Frontal cortex (tissue), 4 donors: ENCODE measurements at places on chromosomes 5 and 9.

GRCh38 chr5:179176571-179177230 is 116.5 kb downstream of the ZNF354C start:
- no peak for DNase-seq

- no peak for DNase-seq
These were observed 159.1 kb upstream of the ACOT12 start for GRCh38 chr5:81552852-81553566.

GRCh38 chr5:148909040-148909439 is 82.6 kb downstream of the ADRB2 start:
- DNase-seq, result no peak

- DNase-seq, result no peak
These were observed 137.2 kb downstream of the PRKACG start for GRCh38 chr9:68876681-68877080.

DNA sequence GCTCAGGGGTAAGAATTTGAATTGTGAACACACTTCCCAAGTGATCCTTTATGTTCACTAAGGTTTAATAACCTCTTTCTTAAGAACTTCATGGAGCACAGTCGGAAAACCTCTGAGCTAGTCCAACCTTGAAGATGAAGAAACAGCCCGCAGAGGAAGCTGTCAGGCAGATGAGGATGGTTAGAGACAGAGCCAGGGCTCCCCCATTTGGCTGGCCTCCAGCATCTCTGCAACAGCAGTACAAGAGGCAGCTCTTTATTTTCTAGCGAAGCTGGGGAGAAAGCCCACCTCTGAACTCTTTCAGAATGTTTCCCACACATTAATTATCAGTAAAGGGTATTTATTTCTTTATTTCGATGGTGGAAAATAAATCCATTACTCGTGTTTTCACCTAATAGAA is 350.8 kb downstream of the DMRT2 start:
- no peak for DNase-seq

DNA sequence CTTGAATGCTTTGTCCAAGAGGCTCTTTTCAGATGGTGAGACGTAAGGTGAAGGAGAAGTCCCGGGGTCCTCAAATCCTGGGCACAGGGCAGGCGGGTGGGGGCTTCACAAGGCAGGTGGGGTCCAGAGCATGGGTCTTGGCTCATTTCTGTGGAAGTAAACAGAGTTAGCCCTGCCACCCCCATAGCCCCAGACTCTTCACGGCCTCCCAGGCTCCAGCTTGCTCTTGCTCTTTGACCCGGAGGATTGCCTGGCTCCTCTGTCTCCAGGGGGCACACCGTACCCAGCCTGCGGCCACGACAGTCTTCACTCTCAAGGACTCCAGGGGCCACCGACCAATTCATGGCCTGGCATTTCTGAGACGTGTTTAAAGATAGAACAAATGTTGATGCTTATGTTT is 28.8 kb upstream of the POMT1 start:
- no peak for DNase-seq

DNA sequence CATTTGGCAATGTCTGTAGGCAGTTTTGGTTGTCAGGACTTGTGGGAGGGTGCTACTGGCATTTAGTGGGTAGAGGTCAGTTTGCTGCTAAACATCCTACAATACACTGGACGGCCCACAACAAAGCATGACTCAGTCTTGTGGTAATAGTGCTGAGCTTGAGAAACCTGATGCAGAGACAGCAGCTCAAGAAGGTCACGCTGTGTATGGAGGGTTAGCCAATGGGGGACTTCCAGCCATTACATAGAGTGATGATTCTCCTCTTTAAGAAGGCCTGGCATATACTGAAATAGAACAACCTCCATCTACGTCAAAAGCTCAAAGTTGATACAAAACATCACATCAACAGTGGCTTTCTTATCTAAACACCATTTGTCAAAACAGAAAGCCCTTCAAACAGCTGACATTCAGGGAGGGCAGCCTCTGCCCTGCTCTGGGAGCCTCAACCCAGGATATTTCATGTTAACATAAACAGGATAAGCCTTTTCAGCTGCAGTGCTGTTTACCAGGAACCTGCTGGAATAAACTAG is 143.0 kb downstream of the GPBP1 start:
- DNase-seq, result no peak

DNA sequence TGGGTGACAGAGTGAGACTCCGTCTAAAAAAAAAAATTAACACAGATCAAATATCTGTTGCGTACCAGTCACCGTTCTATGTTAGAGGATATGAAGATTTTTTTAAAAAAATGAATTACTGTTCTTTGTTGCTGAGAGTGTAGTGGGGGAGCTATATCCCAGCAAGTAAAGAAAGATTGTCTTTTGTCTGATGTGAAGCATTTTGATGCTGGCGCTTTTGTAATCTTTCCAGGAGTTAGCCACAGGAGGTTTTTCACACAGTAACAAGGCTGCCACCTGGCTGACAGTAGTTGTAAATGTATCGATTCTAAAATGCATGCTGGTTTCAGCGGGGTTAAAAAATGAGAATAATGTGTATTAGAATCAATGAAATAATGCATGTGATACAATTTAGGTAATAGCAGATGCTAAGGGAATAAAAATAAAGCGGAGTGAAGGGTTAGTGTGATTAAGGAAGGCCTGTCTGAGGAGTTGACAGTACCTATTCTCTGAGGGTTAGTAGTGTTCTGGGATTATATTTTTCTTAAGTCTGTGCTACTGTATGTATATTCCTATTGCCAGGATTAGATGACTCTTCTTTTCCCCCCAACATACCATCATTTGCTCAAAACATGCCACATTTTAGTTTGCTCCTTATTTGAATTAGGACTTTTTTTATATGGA is 3.4 kb downstream of the LMNB1 start:
- peak; percentile 71 for DNase-seq

DNA sequence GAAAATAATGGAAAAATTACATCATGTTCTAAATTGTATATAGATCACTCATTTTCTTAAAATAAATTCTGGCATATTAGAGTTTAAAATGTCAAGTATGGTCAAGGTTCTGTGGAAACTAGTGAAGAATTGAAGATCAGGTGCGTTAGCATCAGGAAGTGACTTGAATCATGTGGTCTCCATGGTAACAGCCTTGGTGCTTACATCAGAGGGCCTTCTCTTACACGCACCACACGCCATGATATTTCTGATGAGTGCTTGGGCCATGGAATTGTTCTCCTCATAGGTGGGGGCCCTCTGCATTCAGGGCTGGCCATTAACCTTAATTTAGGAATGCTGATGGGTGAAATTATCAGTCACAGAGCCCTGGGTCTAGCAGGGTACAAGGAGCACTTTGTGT is 288.1 kb upstream of the EFNA5 start:
- no peak for DNase-seq

- DNase-seq, result no peak
These were observed 45.2 kb downstream of the ADAM19 start for GRCh38 chr5:157530226-157530972.

DNA sequence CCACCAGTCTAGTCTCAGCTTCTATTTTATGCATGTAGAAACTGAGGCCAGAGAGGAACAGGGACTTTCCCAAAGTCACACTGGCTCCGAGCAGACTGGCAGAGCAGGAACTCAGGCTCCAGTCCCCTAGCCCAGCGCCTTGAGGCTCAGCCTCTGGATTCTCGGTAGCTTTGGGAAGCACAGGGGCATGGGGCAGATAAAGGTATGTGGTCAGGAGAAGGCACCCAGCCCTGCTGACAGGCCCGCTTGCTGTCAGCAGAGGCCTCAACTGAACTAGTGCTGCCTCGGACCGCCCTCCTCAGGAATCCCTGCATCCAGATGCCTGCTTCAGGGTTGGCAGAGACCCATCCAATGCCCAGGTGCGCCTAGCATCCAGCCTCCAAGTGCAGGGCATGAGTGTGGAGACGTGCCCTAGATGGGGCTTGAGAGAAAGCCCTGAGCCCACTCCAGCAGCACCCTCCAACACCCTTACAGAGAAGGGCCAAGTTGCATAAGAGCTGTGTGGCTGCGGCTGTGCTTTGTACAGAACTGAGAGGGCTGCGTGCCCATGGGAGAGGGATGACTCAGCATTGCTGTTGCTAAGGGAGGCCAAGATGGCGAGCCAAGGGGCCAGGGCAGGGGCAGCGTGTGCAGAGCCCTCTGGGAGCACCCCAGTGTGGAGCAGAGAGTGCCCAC is 168.6 kb downstream of the MACROH2A1 start:
- no peak for DNase-seq

DNA sequence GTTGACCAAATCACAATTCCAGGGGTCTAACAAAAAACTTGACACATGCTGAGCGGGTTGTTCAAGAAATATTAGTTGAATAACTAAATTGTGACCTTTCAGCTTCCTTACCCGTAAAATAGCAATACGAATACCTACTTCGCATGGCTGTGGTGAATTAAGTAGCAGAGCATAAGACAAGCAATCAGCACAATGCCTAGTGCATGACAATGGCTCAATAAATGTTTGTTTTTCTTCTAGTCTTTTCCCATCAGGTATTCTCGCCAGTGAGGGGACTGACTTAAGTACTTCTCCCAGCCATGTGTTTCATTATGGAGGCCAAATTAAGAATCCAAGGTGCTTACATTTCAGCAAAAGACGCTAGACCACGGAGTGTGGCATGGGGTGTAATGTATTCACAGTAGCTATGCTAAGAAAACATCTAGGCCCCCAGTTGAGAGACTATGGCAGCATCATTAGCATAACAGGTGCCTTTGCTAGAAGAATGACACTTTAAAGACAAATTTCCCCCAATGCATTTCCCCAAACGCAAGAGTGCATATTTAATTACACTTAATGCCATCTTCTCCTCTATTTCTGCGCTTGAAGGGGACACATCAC is 145.9 kb downstream of the ASTN2 start:
- DNase-seq, result no peak

DNA sequence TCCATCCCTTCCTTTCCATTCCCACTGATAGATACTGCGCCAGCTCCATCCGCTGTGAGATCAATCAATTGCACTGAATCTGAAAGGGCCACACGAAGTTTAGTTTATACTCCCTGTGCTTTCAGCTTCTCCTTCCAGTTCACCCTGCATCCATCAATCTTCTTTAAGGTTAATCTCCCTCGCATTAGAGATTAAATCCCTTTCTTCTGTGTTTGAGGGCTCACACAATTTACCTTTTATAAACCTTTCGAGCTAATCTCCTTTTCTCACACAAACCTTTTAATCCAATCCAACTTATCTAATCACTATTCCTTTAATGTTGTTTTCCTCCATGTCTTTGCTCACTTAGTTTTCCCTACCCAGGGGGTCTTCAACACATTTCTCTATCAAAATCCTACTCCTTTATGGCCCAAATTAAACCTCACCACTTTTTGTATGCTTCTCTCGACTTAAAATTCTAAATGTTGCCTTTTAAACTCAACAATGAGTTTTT is 64.6 kb upstream of the HAPLN1 start:
- no peak for DNase-seq

DNA sequence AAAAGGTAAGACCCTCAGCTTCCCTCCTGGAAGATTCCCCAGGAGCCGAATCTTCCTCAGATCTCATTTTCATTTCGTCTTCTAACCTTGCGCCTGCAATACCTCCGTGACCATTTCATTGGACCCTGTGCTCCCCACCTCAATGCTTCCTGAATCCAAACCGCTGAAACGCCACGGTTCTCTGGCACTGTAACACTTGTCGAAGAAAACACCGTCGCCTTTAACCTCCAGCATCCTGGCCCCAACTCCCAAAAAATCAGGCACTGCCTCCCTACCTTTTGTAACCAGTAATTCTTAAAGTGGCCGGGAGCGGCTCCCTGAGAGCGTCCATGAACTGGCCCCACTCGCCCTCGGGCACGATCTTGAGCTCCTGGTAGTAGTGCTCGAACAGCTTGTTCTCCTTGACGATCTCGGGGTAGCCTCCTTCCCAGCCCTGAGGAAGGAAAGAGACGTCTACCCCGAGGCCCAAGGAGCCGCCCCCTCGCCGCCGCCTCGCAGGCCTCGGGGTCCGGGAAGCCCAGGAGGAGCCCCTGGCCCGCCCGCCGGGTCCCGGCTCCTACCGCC is 438 bp downstream of the NSUN2 start:
- no peak for DNase-seq

DNA sequence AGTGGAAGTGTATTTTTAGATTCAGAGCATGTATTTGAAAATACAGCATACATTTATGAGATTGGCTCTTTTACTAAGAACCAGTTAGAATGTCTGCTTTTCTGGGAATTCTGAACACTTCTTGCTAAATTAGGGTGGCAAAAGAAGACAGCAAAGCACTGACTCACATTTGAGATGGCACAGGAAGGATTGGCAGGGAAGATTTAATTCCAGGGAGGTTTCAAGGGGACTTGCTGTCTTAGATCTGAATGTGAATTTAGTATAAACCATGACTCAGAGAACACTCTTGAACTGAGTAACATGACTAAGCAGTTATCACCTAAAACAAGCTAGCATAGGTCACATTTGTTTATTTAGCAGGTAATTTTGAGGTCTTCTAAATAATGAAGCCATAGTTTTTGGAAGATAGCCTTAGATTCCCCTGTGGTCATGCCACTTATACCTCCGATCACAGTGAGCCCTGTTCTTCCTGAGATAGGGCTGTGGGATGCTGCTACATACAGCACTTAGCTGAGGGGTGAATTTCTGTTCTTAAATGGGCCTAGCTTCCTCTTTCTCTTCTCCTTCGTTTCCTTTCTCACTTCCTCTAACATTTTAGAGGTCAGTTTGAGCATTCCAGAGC is 173.8 kb downstream of the PCSK1 start:
- no peak for DNase-seq

DNA sequence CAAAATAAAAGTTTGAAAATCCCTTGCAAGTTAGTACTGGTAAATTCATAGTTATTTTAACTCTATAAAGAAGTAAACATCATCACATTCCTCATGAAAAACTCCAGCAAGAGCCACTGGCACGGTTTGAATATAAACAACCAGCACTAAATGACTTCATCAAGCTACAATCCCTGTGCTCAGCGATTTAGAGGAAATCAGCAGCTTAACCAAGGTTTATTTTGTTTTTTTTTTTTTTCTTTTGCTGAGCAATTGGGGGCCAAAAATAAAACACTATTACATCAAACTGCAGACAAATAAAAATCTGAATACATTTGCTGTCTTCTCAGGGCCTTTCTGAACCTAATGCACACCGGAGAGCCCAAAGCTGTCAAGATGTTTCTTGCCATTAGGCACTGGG is 106.2 kb upstream of the SLC24A2 start:
- DNase-seq, result peak; percentile 3

GRCh38 chr5:170986598-170986997 is 124.8 kb downstream of the RANBP17 start:
- no peak for DNase-seq

DNA sequence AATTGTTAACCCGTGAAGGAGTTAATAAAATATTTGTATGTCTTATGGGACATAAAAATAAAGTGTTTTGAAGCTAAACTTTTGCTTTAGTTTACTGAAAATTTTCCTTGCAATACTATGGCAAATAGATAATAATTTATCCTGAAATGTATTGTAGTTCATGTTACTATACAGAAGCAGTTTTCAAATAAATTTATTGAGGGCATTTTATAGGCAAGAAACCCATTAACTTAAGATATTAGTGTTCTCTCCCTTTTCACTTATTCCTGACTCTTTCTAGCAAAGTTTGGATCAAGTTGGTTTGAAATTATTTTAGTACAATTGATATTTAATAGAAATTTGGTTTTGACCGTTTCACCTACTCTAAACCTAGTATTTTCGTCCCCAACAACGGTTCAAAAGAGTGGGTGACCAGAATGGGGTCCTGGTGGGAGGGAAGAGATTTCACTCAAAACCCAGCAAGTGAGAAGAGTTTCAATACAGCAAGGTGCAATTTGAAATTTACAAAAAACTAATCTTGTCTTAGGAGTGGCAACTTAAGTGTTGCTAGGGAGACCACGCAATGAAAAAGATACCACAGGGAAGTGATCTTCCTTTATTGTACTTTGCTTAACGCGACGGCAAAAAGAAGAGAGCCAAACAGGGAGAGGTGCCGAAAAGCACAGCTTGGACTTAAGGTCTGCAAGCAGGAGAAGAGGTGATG is 28.4 kb downstream of the NR2F1 start:
- no peak for DNase-seq

- DNase-seq, result no peak
These were observed 38.7 kb upstream of the PTGS1 start for GRCh38 chr9:122332083-122332482.
